ENCODE measurements at places on chromosomes 1 and 21.
A peak's percentile ranks its signal among the peaks of the same experiment; 100 is the strongest.

GRCh38 chr1:9996624-9997582, at the start of gene RBP7:
TSS of gene RBP7 (plus strand) at chr1:9997228. CDS start at chr1:9997259, 31 bp downstream.
- no peak for DNase-seq

DNA sequence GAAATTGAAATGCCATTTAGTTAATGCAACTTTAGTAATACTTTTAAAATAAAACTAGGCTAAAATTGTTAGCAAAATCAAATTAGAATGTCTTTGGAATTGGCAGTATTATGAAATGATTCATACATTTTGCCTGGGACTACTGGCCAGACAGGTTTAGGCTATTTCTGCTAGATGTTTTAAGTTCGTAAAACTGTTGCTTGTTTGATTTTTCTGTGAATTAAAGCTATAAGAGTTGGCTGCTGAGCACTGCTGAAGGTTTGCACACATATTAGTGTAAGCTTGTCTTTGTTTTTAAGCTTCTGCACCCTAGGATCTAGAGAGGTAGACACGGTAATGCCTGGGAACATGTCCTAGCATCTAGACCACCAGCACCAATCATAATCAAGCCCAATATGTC, 1094.6 kb upstream of the ADGRL4 start:
- no peak for DNase-seq

DNA sequence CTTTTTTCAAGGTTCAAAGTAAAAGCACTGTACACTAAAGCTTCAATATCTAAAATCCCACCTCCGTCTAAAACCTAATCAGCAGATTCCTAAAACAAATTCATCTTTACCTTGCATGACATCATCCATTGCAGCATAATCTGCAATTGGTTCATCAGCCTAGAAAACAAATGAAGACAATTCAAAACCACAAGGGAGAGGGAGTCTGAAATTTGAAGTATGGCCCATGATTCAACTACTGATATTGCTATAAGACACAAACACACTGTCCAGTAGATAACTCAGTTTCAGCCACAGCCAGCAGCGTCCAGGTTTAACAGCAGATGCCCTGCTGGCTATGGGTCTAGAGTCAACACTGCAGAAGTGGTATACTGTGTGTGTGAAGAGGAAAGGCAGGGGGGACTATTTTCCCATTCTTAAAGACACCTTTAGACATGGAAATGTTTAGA, 17.9 kb upstream of the RAP1GAP start:
- DNase-seq, result no peak

GRCh38 chr1:227240983-227241382, 77.3 kb downstream of the CDC42BPA start:
- DNase-seq, result no peak

- DNase-seq, result no peak
Measured at GRCh38 chr1:156149374-156150332, 3.7 kb upstream of the SEMA4A start.

DNA sequence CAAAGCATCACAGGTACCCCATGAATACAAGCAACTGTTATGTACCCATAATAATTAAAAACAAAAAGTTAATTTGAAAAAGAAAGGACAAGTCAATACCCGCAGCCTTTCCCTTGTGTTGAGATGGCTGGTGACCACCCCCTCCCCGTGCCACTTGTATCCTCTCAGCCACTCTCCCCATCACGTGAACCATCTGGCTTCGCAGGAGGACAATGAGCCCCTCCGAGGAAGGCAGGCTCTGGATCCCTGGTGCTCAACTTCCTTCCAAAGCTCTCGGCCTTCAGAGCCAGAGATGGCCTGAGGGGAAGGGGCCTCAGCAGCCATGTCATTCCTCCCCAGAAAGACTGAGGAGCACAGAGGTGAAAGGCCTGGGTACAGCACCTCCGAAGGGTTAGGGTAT, 120.4 kb upstream of the RAB4A start:
- DNase-seq, result no peak

DNA sequence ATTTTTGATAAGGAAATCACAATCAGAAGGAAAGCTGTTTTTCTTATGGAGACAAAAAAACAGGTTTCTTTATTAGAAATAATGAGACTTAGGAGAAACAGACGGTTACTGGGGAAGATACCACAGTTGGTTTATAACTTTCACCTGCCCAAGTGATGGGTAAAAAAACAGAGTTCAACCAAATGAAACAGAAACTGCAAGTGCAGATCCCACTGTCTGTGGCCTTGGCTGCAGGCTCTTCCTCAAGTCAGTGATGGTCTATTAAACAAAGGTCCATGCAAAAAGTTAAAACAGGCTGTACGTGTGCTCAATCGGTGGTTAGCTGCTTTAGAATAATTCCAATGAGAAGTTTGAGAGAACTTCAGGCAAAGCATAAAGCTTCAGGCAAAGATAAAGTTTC, 112.1 kb upstream of the NEGR1 start:
- DNase-seq, result no peak

GRCh38 chr1:65147424-65148177, 402 bp upstream of the AK4 start:
- peak; percentile 26 for DNase-seq

DNA sequence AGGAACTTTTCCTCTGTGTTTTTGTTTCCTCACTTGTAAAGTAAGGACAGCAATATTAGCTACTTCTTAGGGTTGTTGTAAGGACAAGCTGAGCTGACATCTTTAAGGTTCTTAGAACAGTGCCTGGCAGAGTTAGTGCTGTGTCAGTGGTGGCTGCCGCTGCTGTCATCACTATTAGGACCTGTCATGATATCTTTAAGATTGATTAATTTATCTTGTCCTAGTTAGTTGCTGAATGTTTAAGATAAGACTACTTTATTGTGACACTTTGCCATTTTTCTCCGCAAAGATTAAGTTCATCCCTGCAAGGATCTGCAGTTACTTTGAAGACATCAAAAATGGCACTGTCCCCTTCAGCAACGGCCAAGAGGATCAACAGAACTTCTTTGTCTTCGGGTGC, 40.1 kb upstream of the GPR88 start:
- DNase-seq, result no peak

- no peak for DNase-seq
Measured at GRCh38 chr1:154866257-154867063, 3.6 kb downstream of the KCNN3 start.

GRCh38 chr1:93554883-93555872, 107.3 kb downstream of the FNBP1L start:
- DNase-seq, result no peak

DNA sequence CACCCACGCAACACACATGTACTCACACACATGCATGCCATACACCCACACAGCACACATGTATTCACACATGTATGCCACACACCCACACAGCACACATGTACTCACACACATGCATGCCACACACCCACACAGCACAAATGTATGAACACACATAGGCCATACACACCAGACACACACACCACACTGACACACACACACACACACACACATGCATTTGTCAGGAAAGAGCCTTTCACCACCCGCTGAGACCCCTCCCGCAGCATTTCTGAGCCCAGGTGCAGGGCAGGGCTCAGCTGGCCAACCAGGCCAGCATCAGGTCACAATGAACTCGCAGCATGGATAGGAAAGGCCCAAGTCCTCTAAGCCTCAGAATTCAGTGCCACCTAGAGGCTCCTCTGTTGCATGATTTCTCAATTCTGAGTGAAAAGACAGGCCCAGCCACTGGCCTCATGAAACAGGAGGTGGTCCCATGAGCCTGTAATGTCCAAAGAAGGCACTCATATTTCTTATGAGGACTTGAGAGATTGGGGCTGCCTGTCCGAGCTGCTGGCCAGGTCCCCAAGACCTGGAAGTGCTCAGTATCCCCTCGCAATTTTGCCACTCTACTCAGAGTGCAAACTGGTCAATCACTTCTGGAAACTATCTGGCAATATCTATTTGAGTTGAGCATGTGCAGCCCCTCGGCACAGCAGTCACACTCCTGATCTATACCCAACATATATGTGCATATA, 57.3 kb downstream of the PSMG1 start:
- DNase-seq, result peak; percentile 21

DNA sequence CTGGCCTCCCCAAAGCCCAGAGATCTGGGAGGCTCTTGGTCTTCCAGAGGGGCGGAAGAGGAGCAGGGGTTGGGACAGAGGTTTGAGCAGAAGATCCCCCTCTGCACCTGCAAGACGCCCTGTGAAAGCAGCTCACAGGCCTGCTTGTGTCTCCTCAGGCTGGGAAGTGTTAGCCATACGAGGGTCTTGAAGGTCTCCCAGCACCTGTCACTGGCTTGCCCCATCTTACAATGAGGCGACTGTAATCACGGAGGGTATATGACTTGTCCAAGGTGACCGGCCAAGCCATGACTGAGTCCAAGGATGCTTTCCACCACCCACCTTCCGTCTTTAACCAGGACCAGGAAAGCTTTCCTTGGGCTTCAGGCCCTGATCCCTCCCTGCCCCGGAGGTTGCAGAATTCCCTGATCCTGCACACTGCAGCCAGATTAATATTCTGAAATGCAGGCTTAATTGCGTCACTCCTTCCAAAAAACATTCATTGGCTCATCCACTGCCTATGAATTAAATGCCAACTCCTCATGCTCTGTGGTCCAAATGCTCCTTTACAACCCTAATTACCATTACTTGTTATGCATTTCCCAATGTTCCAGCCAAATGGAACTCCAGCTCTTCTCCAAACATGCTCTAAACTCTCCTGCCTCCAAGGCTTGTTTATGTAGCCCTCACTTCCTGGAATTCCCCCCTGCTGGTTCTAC, 64.0 kb downstream of the DDX20 start:
- DNase-seq, result no peak

- DNase-seq, result no peak
Measured at GRCh38 chr1:242641461-242641860, 117.0 kb upstream of the PLD5 start.

DNA sequence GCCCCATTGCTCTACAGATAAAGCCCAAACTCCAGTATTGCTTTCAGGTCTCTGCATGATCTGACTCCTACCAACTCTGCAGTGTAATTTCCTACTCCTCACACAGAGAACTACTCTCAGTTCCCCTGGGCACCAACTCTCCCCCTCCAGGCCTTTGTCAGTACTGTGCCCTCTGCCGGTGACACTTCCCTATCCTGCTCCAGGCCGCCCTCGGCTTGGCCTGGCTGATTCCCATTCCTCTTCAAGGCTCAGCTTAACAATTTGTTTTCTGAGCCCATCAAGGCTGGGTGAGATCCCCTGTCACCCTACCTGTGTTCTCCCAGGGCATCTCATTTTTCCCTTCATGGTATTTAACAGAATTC, 2.6 kb downstream of the SLAMF8 start:
- DNase-seq, result peak; percentile 28

GRCh38 chr1:202013603-202014002, 3.2 kb downstream of the ELF3 start:
- DNase-seq, result no peak

GRCh38 chr1:25128121-25128621, 104.1 kb downstream of the SYF2 start:
- no peak for DNase-seq

DNA sequence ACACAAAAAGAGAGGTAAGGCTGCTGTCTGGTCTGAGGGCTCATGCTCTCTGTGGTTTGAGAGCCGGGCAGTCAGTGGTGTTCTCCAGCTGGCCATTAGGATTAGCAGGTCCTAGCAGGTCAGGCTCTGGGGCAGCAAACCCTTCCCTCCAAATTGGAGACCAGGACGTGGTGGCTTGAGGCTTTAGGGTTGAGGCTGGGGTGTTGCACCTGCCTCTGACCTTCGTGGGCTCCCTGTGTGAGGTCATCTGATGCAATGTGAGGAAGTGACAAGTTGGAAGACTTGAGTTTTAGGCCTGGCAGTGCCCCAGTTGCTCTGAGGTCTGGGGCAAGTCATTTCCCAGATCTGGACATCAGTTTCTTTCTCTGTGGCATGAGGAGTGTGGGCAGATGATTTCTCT, 24.4 kb downstream of the SZRD1 start:
- DNase-seq, result no peak

GRCh38 chr1:47921935-47922415, 75.2 kb downstream of the TRABD2B start:
- no peak for DNase-seq

GRCh38 chr1:166471359-166471758, 304.6 kb upstream of the FAM78B start:
- DNase-seq, result no peak

- DNase-seq, result no peak
Measured at GRCh38 chr1:59528471-59528870, 231.6 kb downstream of the FGGY start.

GRCh38 chr21:39466584-39466983, 14.8 kb downstream of the SH3BGR start:
- no peak for DNase-seq

- peak; percentile 72 for DNase-seq
Measured at GRCh38 chr1:215566556-215567490, at the start of gene KCTD3. TSS of gene KCTD3 (plus strand) at chr1:215567304. CDS start at chr1:215567686, 382 bp downstream.

DNA sequence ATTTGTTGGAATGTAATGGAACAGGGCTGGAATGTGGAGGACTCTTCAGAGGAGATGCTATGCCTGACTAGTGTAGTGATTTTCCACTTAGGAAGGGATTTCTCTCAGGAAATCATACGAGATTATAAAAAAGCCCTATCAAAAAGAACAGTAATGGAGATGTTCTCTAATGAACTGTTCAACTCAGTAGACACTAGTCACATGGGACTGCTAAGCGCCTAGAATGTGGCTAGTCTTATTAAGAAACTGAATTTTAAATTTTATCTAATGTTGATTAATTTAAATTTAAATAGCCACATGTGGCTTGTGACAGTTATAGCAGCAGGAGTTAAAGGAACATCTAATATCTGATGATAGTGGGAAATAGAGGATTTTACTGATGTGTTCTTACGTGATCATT, 94.0 kb downstream of the SLC35F3 start:
- DNase-seq, result no peak

DNA sequence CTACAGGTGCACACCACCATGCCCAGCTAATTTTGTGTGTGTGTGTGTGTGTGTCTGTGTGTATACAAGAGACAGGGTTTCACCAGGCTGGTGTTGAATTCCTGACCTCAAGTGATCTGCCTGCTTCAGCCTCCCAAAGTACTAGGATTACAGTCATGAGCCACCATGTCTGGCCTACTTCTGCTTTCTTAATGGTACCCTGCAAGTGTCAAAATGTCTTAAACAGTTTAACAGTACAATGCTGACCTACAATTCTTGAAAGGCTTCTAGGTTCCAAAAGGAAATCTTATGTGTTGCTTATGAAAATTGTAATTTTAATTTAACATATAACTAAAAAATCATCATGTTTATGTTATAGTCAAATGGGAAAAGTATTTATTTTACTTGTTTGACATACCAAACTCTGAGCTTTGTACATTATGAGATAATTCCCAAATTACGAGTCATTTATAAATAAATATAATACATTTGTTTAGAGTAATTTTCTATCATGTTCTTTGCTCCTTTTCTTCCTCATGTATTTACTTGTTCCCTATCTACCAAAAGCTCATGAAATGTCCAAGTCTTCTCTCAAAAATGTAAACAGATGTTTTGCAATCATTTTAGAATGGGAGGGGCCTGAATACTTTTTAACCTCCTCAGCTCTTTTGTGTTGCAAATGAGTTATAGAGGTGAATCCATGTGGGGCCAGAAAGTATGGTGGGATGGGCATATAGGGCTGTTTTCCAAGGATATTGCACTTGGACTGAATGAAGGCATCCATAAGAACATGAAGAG, 8.4 kb upstream of the VCAM1 start:
- DNase-seq, result no peak

GRCh38 chr1:86779308-86780191, 75.2 kb downstream of the SH3GLB1 start:
- no peak for DNase-seq

GRCh38 chr1:156887317-156887716, 6.2 kb upstream of the PEAR1 start:
- no peak for DNase-seq

- no peak for DNase-seq
Measured at GRCh38 chr1:234240680-234241079, 132.6 kb upstream of the COA6 start.

Measured in neural crest cell (in vitro differentiated cells).